CD4-positive, alpha-beta memory T cell (primary cell): ENCODE measurements at places on chromosomes 12 and 14.
A peak's percentile ranks its signal among the peaks of the same experiment; 100 is the strongest.

DNA sequence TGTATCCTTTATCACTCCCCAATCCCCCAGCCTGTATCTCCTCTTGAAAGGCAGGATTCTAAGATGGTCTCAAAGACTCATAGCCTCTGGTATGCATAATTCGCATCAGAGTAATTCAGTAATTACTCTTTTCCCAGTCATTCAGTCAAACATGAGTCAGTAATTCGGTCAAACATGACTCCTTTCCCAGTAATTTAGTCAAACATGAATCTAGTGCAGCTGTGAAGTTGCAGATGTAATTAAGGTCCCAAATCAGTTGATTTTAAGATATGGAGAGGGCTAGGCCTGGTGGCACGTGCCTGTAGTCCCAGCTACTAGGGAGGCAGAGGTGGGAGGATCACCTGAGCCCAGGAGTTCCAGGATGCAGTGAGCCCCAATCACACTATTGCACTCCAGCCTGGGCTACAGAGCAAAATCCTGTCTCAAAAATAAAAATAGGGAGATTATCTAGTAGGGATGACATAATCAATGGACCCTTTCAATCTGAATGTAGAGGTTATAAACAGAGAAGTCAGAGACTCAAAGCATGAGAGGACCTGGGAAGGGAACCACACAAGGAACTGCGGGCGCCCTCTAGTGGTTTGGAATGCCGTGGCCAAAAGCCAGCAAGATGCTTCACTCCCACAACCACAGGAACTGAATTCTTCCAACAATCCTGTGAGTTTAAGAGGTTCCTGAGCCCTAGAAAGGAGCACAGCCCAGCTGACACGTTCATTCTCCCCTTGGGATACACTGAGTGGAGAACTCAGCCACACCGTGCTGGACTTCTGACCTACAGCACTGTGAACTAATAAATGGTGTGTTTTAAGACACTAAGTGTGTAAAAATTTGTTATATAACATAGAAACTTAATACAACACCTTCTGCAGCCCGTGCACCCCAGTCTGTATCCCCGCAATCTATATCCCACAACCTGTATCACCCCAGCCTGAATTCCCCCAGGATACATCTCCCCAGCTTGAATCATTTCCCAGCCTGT is 14.3 kb upstream of the ARMH4 start:
- peak; percentile 44 for DNase-seq

DNA sequence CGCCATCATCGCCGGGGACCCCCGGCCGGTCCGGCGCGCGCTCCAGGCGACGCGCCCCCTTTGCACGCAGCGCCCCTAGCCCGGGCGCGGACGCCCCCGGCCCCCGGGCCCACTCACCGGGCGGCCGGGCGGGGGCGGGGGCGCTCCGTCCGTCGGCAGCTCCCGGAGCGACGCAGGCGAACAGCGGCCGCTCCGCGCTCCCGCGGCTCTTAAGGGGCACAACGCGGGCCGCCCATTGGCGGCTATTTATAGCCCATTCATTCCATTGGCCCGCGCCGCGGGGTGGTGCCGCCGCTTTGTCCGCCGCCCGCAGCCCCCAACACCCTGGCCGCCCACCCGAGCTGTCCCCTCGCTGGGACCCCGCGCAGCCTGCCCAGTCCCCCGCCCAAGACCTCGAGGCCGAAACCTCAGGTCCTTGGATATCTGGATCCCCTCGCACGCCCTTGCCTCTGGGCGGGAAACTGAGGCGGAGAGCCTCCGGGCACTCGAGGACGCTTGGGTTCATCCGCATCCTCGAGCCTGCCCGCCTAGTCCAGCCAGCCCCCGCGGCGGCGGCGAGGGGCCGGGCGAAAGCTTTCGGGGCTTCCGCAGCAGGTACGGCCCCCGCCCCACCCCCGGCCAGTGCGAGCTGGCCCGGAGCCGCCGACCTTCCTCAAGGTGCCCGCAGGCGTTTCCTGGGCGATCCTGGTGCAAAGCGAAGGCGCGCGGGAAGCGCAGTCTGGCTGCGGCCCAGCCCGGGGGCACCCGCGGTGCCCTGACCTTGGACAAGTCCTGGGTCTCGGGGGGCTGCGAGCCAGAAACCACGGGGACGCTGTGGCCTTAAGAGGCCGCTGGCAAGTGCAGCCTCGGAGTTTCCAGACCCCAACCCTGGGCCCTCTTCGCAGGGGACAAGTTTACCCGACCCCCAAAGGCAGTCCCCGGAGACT is at the start of gene CKB:
Gene CKB, minus strand, starts transcription at position 182 of the 926 bp plus-strand sequence. CDS start 337 bp downstream, outside the sequence.
- DNase-seq = no peak

DNA sequence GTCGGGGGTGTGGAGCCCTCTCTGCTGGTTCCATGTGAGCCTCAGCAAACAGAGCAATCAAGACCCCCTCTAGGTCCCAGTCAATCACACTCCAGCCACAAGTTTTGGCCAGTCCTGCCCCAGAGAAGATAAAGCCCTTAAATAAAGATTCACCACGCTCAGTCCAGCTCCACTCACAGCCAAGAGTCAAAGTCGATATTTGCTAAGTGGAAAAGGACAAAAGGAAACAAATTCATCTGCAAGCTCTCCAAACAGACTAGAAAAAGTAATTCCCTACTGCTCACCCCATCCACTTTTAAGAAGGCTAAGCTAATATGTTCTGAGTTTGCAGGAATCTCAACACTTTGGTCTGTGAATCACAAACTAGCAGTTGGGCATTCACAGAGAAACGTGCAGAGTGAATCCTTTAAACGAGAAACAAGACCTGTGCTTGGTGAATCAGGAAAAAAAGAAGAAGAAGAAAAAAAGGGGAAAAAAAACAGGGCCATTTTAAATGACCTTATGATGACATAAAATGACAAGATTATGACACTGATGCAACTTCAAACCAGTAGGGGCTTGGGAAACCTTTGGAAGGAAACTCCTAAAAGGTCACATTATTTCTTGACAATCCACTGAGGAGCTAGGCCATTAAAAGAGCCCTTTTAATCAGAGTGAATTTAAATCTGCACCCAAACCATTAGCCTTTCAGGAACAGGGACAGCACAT is 41.8 kb upstream of the FOXN3 start:
- no peak for DNase-seq

GRCh38 chr12:117845271-117845904 is 123.4 kb downstream of the KSR2 start:
- no peak for DNase-seq

GRCh38 chr14:38824706-38825105 is 278.3 kb downstream of the SEC23A start:
- DNase-seq = no peak

- no peak for DNase-seq
These were observed 276.1 kb downstream of the ALG10 start for GRCh38 chr12:34298176-34298970.

GRCh38 chr12:128852885-128853599 is at the start of gene GLT1D1:
GLT1D1 (plus strand) TSS chr12:128853478; CDS start chr12:128853582, 104 bp downstream.
- DNase-seq = no peak

GRCh38 chr12:67794161-67794560 is 145.6 kb downstream of the DYRK2 start:
- no peak for DNase-seq

DNA sequence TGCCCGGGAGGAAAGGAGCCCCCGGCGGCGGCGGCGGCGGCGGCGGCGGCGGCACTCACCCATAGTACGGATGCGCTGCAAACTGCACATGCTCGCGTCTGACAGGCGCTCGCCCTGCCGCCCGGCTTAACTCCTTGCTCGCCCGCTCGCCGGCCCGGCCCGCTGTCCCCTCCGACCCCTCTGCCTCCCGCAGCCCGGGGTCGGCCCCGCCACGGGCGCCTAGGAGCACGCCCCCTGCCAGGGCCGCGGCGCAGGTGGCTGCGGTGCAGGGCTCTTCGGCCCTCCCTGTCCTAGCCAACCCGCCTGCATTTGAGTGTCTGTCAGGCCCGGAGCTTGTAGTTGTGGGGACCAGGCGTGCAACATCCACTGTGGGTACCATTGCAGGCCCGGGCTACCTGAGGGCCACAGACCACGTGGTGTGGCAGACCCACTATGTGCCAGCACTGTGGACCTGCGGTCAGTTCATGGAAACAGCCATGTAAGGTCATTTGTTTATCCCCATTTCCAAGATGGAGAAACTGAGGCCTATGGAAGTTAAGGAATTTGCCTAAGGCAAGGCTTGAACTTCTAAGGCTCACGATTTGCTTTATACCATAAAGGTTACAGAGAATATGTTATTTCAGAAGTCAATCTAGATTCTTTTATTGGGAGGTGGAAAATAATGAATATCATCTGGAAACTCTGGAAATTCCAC is 17.6 kb upstream of the PLEKHH1 start:
- peak; percentile 50 for DNase-seq

DNA sequence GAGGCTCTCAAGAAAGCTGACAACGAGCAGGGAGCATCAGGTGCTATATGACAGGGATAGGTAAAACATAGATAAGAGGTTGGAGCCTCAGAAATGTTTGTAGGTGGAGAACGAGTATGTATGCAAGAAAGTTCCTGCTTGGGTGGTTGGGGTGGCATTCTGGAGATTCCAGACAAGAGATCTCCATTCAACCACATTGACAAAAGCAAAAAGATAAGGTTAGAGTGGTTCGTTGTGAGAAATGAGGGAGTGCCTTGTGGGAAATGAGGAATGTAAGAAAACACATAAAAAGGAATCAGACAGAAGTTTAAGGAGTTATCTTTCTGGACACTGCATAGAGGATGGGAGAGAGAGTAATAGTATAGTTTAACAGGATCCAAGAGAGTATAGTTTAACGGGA is 290.3 kb downstream of the DPF3 start:
- no peak for DNase-seq

- DNase-seq = no peak
These were observed 7.4 kb downstream of the MOK start for GRCh38 chr14:102297436-102298170.

DNA sequence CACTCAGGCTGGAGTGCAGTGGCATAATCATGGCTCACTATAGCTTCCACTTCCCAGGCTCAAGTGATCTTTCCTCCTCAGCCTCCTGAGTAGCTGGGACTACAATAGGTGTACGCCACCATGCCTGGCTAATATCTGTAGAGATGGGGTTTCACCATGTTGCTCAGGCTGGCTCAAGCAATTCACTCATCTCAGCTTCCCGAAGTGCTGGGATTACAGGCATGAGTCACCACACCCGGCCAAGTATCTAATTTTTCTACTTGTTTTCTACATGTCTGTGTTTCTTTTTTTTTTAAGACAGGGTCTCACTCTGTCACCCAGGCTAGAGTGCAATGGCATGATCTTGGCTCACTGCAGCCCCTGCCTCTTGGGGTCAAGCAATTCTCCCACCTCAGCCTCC is 119.7 kb upstream of the MED13L start:
- no peak for DNase-seq

GRCh38 chr14:68654471-68654941 is 138.4 kb downstream of the ZFP36L1 start:
- DNase-seq = no peak

DNA sequence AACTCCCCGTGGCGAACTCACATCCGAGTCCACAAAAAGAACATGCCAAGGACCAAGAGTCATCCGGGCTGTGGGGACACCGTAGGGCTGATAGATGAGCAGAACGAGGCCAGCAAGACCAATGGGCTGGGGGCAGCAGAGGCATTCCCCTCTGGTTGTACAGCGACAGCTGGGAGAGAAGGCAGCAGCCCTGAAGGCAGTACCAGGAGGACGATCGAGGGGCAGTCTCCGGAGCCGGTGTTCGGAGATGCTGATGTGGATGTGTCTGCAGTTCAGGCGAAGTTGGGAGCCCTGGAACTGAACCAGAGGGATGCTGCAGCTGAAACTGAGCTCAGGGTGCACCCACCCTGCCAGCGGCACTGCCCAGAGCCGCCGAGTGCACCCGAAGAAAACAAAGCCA is 50.7 kb downstream of the TBC1D30 start:
- DNase-seq = no peak

DNA sequence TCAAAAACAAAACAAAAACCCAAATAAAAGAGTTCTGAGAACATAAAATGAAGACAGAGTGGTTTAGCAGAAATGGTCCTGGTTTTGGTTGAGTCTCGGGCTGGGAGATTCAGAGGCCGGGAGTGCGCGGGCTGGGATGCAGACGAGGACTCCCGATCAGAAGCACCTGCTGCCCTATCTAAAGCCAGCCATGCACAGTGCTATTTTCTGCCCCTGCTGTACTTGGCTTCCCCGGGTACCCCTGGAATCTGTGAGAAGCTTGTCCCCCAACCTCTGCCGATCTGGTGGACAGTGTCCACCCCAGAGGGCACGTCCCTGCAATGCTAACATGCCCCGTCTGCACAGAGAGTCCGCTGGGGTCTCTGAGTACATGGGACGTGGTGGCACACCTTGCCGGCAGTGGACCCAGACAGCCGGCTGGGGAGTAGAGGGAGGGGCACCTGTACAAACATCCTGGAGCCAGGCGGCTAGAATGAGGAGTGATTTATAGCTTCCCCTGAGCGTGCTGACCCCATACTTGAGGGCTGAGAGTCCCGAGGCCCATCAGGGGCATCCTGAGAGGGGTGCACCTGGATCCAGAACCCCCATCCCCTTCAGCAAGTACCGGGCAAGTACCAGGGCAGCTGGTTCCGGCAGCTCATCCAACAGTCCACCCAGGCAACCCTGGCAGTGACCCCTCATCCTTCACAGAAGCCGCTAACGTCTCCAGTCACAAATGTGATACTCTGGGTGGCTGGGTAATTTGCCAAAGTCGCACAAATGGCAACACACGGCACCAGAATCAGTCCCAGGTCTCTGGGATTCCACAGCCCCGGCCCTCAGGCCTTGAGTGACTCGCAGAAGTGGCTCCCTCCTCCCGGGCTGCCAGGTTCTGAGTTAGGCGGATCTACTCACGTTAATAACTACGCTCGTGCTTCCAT is 37.1 kb downstream of the CHGA start:
- no peak for DNase-seq

GRCh38 chr12:12804011-12804410 is 9.1 kb upstream of the DDX47 start:
- DNase-seq = no peak

DNA sequence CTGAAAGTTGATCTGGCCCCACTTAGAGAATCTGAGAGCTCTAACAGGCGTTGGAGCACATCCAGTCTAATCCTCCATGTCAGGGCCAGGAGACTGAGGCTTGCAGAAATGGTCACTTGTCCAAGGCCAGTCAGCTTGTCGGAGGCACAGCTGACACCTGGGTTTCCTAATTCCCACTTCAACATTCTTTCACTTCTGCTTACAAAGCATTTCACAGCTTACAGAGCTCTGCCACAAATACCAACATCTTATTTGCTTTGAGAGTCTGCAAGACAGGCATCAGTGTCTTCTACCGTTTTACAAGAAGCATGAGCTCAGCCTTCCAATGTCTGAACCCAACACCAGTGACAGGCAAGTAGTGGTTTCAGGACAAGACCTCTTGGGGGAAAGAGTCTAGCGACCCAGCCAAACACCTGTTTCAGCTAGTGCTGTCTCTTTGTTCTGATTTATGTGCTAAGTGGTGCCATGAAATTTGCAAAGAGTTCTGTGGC is 31.8 kb downstream of the ISCA2 start:
- no peak for DNase-seq

DNA sequence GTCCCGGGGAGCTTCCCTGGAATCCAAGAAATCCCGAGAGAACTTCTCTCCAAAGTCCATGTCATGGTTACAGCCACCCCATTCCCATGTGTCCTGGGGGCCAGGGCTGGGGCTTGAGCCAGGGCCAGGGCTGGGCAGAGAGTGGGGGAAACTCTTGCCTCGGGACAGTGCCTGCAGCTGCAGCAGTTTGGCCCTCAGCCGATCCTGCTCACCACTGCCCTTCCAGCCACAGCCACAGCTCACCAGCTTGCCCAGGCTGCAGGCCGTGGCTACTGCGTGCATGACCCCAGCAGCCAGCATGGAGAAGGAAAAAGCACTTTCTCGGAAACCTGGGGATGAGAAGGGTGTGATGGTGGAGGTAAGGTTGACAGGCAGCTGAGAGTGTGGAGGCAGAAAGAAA is 3.5 kb downstream of the WNT10B start:
- DNase-seq = no peak

- DNase-seq = no peak
These were observed 400.9 kb upstream of the PDE3A start for GRCh38 chr12:19967431-19967830.
